ENCODE measurements at places on chromosomes 1 and 21. TPM values are rescaled to one million over a fixed set of nuclear protein-coding genes. Genes with fewer than 3 reads are reported as not detected.

Gene TAS1R1
- 0.04 TPM for total RNA-seq

Gene VCAM1
- 0.27 TPM for total RNA-seq

Gene TM2D1
- total RNA-seq: 48.3 TPM

Gene B3GALT2
- 2.1 TPM for total RNA-seq

Gene SYT6
- not detected for total RNA-seq

Gene ELAVL4
- not detected for total RNA-seq

Gene SMPDL3B
- 0.19 TPM for total RNA-seq

Gene TNFRSF1B
- total RNA-seq: 3.6 TPM

Gene A3GALT2
- 1.1 TPM for total RNA-seq

Gene OR2L2
- 0.29 TPM for total RNA-seq

Gene PLA2G5
- not detected for total RNA-seq

Gene OR2W3
- 0.45 TPM for total RNA-seq

Gene PCBP3
- total RNA-seq: 1.1 TPM

Gene C1orf198
- 20.0 TPM for total RNA-seq

Gene GRIK1
- not detected for total RNA-seq

Gene CLEC20A
- total RNA-seq: not detected

Gene PGBD5
- total RNA-seq: 0.23 TPM

Gene AK5
- total RNA-seq: 4.6 TPM

Gene NPPA
- total RNA-seq: not detected

Gene CFHR2
- not detected for total RNA-seq

Gene SEMA6C
- total RNA-seq: 2.3 TPM

Gene TRNP1
- 52.2 TPM for total RNA-seq

Gene TFF2
- 2.8 TPM for total RNA-seq

Gene CELA3A
- not detected for total RNA-seq

Gene FCN3
- total RNA-seq: not detected

Gene FNDC5
- total RNA-seq: 0.23 TPM

Gene BRDT
- not detected for total RNA-seq

Gene NHLH1
- total RNA-seq: 0.11 TPM

Gene CD1D
- total RNA-seq: 1.5 TPM

Gene BRINP2
- 1.5 TPM for total RNA-seq

Gene DMRTA2
- total RNA-seq: 0.24 TPM

Gene RHCE
- 1.0 TPM for total RNA-seq

Gene PGLYRP4
- not detected for total RNA-seq

Gene EPHA2
- 283 TPM for total RNA-seq

Gene DIO1
- not detected for total RNA-seq
